ENCODE measurements at places on chromosomes 5 and 9. TPM values are rescaled to one million over a fixed set of nuclear protein-coding genes. Genes with fewer than 3 reads are reported as not detected.

The RMND5B gene
- total RNA-seq = 35.7 TPM

The PDZD2 gene
- 0.44 TPM for total RNA-seq

The FCN1 gene
- total RNA-seq = not detected

The SPAAR gene
- not detected for total RNA-seq

The MAMDC2 gene
- total RNA-seq = 1.8 TPM

The DRD1 gene
- 0.44 TPM for total RNA-seq

The C9orf153 gene
- total RNA-seq = under 0.01 TPM

The GFI1B gene
- total RNA-seq = not detected

The KIF4B gene
- total RNA-seq = 0.14 TPM

The MINAR2 gene
- not detected for total RNA-seq

The WNK2 gene
- not detected for total RNA-seq

The FAM200C gene
- total RNA-seq = 2.2 TPM

The PDLIM7 gene
- total RNA-seq = 326 TPM

The RBM27 gene
- total RNA-seq = 14.4 TPM

The CCL21 gene
- total RNA-seq = not detected

The MATR3 gene
- total RNA-seq = 175 TPM

The IL31RA gene
- total RNA-seq = 2.0 TPM

The NXNL2 gene
- 0.22 TPM for total RNA-seq

The SLC45A2 gene
- not detected for total RNA-seq

Measured in placental pericyte (primary cell).